ENCODE measurements at places on chromosomes 5 and 9.

- peak; percentile 84 for DNase-seq
Observed at GRCh38 chr9:127899128-127899943, at the start of gene ST6GALNAC6. ST6GALNAC6 (minus strand) TSS chr9:127899603; CDS start chr9:127897981, 1,622 bp downstream.

DNA sequence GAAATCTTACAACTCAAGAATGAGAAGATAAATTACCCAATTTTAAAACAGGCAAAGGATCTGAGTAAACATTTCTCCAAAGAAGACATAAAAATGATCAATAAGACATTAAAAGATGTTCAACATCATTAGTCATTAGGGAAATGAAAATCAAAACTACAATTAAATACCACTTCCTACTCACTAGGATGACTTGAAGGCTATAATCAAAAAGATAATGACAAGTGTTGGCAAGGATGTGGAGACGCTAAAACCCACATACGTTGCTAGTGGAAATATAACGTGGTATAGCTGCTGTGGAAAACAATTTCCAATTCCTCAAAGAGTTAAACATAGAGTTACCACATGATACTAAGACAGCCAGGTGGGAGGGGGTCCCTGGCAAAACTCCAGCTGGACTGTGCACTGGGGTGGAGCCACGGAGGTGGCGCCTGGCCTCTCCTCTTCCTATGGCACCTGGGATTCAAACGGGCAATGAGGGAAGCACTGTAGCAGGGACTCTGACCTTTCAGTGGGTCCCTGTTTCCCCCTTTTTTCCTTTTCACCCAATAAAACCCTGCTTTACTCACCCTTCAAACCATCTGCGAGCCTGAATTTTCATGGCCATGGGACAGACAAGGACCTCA lies 5.9 kb downstream of the ARSB start:
- peak; percentile 13 for DNase-seq

DNA sequence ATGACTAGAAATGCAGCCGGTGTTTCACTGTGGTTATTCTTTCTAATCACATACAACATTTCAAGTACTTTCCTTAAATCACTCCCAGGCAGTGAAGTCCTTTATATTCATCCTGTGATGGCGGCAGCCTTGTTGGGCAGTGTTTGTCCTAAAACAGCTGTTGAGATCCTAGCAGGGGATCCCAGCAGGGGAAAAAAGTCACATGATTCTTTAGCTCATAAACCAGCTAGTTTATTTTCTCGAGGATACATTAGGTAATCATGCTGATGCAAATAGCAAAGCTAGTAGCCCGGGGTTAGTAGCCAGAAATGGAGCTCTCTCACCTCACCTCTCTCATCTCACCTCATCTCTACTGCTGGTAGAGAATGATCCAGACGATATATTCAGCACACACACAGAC lies 70.5 kb downstream of the FOXD1 start:
- DNase-seq: no peak

- DNase-seq: no peak
Observed at GRCh38 chr5:173753307-173754168, 134.6 kb upstream of the CPEB4 start.

- DNase-seq: no peak
Observed at GRCh38 chr5:131067636-131068035, 97.4 kb downstream of the HINT1 start.

DNA sequence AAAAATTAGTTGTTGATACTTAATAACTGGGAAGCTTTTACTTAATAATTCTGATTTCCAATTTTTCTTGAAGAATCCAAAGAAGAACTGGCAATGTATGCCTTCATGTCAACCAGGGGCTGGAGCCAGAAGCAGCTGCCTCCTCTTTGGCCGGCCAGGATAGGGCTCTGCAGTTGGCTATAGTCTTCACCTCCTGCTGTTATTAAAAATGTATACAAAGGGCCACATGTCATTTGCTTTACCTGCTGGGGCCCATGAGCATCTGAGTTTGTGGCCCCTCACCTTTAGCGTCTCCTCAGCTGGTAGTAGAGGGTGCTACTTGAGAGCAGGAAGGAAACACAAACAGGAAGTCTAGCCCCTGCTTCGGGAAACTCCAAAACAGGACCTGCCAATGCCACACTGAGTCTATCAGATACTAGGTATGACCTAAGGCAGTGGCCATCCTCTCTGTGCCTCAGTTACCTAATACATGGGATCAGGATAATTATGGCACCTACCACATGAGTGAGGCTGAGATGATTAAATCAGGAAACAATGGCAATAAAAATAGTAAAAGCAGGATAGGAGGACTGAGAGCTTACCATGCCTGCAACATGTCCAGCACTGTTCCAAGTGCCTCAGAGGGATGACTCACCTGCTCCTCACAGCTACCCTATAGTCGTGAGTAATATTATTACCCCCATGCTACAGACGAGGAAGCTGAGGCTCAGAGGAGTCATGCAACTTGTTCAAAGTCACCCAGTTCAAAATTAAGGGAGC lies 21.3 kb downstream of the CCDC69 start:
- peak; percentile 35 for DNase-seq

DNA sequence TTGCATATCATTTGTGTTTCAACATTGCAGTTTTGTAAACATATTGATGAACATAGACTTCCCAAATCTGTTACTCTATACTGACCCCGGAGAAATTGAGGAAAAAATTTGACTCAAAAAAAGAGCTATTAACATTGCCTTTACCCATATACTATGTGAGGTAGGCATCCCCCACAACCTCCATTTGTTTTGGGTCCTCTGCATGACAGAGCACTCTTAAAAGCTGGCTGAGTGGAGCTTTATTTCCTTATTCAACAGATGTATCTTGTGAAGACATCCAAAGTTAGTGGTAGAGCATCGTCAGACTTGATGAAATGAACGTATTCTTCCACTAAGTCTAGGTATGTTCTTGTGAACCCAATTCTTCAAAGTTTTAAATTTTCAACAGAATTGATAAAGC lies 310.5 kb downstream of the CDH9 start:
- no peak for DNase-seq

DNA sequence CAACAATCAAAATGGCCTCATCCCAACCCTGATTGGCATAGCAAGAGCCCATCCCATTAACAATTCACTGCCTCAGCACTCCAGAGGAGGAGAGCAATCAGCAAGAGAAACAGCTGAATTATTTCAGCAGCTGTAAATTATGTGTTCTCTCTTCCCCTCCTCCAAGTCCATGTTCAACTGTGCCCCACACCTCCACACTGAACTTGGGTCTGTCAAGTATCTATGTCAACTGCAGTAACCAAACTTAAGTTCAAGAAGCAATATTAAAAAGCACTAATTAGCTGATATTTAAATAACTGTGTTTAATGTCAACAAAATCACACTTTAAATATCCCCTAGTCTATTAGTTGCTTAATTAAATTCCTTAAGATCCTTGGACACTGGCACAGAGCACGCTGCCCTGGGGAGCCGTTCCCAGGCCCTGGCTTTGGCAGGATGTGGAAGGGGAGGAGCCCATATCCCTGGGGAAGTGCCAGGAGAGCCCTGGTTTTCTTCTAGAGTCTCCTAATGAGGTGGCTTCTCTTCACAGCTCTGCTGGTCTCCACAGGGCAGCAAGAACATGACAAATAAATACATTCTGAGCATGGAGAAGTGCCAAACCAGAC lies 50.6 kb downstream of the SIL1 start:
- DNase-seq: no peak

DNA sequence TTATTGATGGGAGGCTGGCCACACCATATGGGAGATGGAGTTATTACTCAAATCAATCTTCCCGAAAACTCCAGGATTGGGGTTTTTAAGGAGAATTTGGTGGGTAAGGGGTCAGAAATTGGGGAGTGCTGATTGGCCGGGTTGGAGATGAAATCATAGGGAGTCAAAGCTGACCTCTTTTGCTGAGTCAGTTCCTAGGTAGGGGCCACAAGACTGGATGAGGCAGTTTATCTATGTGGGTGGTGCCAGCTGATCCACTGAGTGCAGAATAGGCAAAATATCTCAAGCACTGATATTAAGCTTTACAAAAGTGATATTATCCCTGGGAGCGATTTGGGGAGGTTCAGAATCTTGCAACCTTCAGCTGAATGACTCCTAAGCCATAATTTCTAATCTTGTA lies 75.7 kb upstream of the CLINT1 start:
- DNase-seq: no peak

GRCh38 chr5:6592601-6593000 lies 40.2 kb downstream of the NSUN2 start:
- no peak for DNase-seq

- DNase-seq: no peak
Observed at GRCh38 chr5:71564895-71565294, 22.2 kb upstream of the MCCC2 start.

GRCh38 chr5:167348980-167349379 lies 942.5 kb upstream of the WWC1 start:
- no peak for DNase-seq

DNA sequence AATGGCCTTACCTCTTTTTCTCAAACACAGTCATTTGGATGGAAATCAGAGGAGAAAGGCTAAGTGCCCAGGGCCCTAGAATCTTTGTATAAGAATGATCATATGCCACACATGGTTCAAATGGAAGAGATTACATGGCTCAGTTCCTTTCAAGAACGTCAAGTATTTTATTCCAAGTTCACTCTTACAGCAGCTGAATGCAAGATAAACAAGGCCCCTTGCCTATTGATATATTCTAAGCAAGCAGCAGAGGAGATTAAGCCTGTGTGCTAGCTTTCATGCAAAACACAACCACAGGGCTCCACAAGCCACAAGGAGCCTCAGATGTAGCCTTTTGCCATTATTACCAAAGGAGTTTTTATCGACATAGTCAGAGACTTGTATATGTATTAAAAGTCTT lies 55.3 kb upstream of the SLCO6A1 start:
- DNase-seq: no peak

GRCh38 chr5:175263776-175264175 lies 180.2 kb downstream of the DRD1 start:
- no peak for DNase-seq

DNA sequence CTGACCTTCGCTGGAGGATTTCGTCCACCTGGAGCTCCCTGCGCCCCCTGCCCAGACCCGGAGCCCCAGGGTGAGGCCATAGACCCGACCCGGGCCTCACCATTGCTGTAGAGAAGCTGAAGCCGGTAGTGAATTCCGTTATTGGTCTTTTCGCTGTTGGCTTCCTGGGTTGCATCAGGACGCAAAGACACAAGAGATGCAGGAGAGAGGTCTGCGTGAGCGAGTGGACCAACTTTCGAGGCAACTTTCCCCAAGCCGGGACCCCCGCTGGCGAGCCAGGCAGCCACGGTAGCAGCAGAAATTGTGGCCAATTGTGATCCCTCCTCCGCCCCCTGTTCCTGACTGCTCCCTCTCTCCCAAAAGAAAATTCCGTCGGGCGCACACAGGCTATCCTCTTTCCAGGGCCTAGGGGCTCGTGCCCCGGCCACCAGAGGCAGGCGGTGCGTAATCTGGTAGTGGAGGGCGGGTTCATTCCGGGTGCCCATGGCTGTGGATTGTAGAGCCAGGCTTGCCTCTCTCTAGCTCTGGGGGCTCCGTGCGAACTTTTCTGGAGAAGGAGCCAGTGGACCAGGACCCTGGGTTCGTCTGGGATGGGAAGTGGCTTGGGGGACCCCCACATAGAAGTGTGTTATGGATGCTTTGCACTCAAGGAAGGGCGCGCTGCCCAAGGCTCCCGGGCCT lies 3.3 kb downstream of the EBF1 start:
- DNase-seq: peak; percentile 55

- DNase-seq: no peak
Observed at GRCh38 chr5:52603778-52604554, 183.8 kb upstream of the ITGA1 start.

GRCh38 chr5:170126626-170127025 lies 20.9 kb downstream of the FOXI1 start:
- DNase-seq: no peak

- DNase-seq: peak; percentile 81
Observed at GRCh38 chr9:38160613-38161215, 91.7 kb upstream of the SHB start.

- DNase-seq: no peak
Observed at GRCh38 chr9:99114049-99114440, 9.1 kb downstream of the TGFBR1 start.

DNA sequence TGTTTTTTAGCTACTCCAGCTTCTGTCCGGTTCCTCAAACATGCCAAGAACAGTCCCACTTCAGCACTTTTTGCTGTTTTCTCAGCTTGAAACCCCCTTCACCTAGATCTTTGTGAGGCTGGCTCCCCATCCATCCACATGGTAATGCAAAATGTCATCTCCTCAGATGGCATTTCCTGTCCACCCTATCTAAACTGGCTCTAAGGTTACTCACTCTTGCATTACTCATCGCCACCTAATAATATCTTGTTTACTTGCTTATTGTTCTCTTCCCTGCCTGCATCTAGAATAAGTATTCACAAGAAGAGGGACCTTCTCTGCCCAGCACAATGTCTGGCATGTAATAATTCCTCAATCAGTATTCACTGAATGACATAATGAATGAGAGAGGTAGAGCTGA lies 220.1 kb downstream of the FAM114A2 start:
- no peak for DNase-seq

DNA sequence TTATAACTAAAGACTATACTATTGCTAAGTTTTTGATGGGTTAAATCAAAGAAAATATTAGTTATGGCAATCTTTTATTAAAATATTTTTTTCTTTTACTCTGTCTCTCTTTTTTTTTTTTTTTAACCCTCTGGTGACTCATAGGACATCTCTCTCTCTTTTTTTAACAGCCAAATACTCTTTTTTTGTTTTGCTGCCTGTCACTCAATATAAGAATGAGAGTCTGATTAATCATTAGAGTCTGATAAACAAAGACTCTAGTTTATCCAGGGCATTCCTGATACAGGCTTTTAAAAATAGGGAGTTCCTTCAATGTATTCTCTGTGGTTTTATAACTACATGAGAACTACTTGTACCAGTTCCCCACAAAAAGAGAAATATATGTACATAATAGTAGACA lies 77.3 kb downstream of the SLC38A9 start:
- DNase-seq: no peak

DNA sequence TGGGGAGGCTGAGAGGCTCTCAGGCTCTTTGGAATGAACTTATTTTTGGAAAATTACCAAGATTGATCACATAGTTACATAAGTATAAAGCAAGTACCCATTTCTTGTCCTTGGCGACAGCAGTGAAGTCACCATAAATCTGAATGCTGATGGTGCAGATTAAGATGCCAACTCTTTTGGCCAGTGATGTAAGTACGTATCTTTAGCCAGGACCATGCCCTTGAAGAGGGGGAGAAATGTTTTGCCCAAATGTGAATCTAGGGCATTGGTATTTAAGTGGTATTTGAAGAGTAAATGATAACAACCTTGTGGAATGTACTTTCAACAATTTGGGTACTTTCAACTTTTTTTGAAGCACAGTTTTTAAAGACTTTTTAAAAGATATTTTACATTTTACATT lies 68.2 kb upstream of the RAD23B start:
- no peak for DNase-seq

- DNase-seq: no peak
Observed at GRCh38 chr9:124899845-124900244, 37.9 kb downstream of the ARPC5L start.
